Hematopoietic multipotent progenitor cell treated with erythropoietin and hydrocortisone succinate and interleukin-3 and kit ligand, for 6 days (in vitro differentiated cells): ENCODE measurements at places on chromosomes 7 and 10.
A peak's percentile ranks its signal among the peaks of the same experiment; 100 is the strongest.

DNA sequence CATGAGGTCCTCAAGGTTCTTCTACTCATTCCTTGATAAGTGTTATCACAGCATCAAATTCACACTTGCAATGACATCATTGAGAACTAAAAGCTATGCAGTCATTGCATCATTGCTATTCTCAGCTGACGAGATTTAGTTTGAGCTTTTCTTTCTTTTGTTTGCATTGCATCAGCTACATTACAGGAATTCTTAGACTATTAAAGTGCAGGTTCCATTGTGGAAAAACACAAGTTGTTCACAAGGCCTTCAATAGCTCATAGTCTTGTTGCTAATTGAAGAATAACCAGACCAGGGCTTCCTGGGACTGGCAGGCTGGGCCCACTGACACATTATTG is 139.3 kb downstream of the CXCL12 start:
- DNase-seq = no peak

DNA sequence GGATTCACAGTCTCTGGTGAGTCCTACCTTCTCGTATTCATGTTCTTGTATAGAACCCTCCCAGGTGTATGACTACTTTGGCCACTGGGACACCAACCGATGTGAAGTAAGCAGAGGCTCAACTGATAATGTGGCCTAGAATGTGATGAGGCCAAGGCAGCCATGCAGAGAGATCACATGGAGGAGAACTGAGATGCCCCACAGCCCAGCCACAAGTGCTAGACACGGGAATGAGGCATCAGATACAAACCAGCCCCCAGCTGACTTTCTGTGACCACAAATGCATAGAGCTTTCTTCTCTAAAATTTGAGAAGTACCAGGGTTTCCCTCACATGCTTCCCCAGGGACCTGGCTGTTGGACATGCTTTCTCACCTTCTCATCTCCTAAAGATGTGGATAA is 375.7 kb downstream of the CCSER2 start:
- no peak for DNase-seq

DNA sequence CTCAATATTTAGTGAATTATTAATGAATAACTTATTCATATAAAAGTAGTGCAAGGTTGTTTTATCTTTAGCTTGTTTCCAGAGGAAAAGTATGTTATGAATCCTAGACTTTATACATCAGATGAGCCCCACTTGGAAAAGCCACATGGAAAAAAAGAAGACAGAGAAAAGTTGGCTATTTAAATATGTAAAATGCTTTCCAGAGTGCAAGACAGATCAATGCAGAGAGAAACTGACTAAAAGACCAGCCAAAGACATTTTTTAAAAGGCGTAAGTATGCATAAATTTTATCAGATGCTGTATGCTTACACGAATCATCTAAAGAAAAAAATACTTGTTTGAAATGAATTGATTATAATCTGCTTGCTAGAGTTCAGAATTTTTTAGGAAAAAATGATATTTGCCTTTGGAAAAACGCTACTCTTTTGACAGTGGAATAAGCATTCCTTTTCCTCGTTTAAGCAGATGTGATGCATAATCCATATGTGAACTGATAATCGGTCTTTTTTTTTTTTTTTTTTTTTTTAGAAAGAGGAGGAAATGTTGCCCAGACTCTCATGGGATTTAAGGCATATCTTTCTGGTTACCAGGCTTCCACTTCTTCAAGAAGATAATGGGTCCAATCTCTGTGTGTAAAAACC is 70.7 kb downstream of the RELN start:
- no peak for DNase-seq

GRCh38 chr10:10824591-10825148 is 193.0 kb upstream of the CELF2 start:
- no peak for DNase-seq

DNA sequence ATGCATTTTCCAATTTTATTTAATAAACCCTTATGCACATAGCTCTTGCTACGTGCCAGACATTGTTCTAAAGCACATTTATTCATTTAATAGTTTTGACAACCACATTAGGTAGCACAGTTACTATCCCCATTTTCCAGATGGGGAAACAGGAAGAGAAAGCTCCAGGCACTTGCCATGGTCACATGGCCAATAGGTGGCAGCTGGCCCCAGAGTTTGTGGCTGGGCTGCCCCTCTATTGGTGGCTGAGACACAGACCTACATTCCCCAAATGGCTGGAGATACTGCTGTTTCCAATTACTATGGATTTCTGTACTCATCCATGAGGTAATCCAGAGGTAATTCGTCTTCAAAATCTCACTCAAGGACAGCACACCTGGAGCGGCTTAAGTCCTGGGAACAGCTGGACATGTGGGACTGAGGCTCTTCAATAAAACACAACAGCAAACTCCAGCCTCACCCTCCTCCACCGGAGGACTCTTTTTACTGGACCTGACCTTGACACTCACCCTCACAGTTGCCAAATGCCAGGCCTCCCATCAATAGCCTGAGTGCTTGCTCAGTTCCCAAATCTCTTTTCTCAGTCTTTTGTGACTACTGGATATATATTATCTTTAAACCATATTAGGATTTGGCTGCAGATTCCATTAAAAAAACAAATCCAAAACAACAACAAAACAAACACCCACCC is 106.1 kb downstream of the CLEC2L start:
- DNase-seq = peak; percentile 25

- DNase-seq = no peak
Observed at GRCh38 chr7:45384499-45384898, 189.7 kb upstream of the ADCY1 start.

DNA sequence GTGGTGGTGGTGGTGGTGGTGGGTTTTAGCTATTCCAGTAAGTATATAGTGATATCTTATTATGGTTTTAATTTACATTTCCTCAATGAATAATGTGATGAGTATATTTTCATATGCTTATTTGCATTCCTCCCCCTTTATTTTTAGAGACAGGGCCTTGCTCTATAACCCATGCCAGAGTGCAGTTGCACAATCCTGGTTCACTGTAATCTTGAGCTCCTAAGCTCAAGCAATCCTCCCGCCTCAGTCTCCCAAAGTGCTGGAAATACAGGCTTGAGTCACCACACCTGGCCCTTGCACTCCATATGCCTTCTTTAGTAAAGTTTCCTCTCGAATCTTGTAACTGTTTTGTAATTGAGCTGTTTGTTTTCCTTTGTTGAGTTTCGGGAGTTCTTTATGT is 577.7 kb upstream of the AUTS2 start:
- no peak for DNase-seq

DNA sequence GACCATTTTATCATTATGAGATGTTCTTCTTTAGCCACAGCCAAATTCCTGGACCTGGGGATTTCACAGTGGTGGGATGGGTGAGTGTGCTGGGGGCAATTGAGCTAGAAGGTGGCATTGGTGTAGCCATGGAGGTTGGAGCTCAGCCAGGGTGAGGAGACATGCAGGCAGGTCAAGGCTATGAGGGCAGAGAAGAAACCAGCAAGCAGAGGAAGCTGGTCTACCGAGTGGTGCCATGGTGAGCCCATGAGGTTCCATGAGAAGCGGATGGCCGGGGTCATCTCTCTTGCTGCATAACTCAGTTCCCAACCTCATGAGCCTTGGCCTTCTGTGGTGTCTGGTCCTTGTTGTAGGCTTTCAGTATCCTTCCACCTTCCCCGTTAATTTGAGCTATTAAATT is 91.4 kb downstream of the CARD11 start:
- DNase-seq = no peak

DNA sequence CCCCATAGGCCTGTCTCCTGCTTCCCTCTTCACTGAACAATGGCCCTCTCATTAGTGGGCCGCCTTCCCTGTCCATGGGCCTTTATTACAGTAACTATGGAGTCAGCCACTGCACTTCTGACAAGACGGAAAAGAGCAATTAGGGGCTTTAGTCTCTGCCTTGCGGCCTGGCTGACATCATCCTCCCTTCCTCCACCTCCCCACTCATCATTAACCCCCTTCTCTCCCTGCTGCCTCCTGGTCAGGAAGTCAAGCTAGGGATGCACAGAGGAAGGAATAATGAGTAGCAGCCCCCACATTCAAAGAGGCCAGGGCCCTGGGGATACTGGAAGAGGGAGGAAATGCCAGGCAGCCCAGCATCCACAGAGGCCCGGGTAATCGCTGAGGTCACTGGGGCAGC is 101.6 kb upstream of the PLXNA4 start:
- DNase-seq = no peak

DNA sequence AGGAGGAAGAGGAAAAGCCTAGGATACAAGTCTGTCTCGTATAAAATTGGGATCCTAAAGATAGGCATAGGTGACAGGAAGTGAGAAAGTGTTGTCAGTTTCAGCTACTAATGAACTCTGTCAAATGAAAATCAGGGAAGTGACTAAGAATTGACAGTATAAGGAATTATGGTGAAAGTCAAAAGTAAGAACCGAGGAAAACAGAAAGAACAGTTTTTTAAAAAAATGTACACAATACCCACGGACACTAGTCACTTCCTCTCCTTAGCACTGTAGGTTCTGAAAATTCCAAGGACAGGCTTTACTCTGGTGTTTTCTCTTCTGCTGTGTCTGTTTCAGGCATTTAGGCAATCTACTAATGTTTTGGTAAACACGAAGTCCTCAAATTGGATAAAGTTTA is 42.3 kb downstream of the ATAD1 start:
- DNase-seq = no peak

DNA sequence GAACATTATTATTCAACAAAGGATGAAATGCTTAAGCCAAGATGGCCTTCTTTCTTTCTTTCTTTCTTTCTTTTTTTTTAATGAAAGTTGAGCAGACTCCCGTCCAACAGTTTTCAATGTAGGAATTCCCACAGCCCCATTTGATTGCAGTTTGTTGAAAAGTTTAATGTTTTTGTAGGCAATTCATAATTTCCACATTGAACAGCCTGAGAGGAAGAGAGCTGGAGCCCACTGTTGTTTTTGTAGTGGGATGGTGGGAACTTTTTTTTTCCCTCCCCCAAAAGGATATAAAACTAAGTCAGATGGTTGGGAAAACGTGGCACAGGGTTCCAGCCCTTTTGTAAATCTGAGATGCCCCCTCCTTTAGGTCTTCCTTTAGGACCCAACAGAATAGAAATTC is 86.6 kb downstream of the TCF7L2 start:
- DNase-seq = no peak

GRCh38 chr7:105691680-105692564 is 110.6 kb upstream of the EFCAB10 start:
- DNase-seq = peak; percentile 80

GRCh38 chr7:82156168-82156567 is 287.4 kb downstream of the CACNA2D1 start:
- DNase-seq = no peak

DNA sequence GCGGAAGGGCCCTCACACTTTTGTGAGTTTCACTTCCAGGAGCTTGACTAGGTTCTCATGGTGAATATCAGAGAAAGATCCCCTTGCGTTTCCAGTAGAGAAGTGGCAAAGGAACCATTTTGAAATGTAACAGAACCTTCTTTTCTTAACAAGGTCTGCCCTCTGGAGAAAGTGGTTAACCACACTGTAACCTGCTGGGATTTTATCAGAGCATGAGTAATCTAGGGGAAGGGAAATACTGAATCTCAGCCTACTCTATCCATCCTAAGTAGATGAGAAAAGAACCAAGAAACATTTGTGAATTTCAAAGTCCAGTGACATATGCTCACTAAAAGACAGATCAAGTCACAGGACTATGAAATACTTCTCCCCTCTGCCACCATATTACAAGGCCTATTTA is 235.5 kb downstream of the ZEB1 start:
- no peak for DNase-seq

DNA sequence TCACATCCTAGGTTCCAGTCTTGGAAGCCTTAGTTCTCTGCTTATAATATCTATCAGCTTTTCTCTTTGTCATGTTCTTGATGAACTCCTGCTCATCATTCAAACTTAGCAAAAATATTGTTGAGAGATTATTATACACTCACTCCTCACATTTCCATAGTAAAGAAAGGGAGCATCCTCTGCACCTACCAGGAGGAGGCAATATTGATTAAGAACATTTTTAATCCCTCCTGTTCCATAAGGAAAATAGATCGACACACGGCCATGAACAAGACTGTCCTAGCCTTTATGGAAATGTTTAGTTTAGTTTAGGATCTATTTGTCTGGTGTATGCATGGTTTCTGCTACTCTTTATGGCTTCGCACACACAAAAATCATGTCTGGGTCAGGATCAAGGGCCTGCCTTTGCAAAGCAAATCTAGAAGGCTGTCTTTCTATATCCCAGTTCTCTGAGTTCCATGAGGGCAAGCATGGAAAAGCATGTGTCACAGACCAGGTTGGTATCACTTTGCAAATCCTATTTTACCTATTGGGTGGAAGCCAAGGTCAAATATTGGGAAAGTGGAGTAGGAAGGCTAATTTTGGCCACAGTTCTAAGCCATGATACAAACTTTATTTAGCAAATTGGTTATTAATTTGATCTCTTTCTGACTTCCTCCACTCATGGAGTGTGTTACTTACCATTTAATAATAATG is 164.4 kb downstream of the MDFIC start:
- no peak for DNase-seq

- DNase-seq = no peak
Observed at GRCh38 chr10:127874671-127875448, 17.9 kb downstream of the CLRN3 start.

DNA sequence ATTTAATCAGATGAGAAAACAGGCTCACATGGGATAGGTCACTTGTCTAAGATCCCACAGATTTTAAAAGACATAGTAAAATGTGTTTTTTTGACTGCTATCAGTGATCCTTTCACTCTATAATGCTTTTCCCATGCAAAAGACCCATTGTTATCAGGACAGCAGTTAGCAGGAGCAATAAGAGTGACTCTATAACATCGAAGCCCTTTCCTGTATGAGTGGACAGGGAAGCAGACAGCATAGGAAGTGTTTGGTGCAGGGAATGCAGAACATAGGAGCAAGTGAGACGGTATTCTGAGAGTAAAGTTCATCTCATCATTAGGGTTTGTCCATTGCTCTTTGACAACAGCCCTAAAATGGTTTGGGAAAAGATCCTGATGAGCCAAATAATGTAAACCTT is 68.5 kb downstream of the SLC25A13 start:
- DNase-seq = no peak

GRCh38 chr10:118753331-118754228 is 1.2 kb downstream of the CACUL1 start:
- peak; percentile 66 for DNase-seq

DNA sequence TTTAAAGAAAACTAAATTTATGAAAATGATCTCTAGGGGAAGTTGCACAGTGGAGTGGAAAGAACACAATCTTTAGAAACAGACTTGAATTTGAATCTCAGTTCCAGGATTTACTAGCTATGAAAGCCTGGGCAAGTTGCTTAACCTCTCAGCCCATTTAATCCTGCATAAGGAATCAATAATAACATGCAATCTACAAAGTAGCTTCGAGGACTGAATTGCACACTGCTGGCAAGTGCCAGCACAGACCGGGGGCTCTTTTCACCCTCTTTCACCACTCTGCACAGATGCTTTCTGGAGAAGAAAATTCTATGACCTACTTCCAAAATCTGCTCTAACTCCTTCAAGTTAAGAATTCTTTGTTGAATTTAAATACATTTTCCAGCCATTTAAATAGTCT is 63.4 kb upstream of the ANK3 start:
- no peak for DNase-seq

- DNase-seq = no peak
Observed at GRCh38 chr10:59635502-59636290, 74.0 kb downstream of the SLC16A9 start.
